A375 (cell line): ENCODE measurements at places on chromosomes 12 and 14. TPM values are rescaled to one million over a fixed set of nuclear protein-coding genes. Genes with fewer than 3 reads are reported as not detected.

Gene HOXC6
- 2.7 and 3.7 TPM in 2 replicates for total RNA-seq

Gene IL26
- total RNA-seq = not detected in 2 replicates

Gene ZFHX2
- 0.26 and 1.5 TPM in 2 replicates for total RNA-seq

Gene OR10G3
- total RNA-seq = not detected in 2 replicates

Gene LRFN5
- total RNA-seq = 0.04 and 0.24 TPM in 2 replicates

Gene ADAM21
- total RNA-seq = 0.04 and 0.19 TPM in 2 replicates

Gene OTOGL
- total RNA-seq = 0.08 TPM in 1 of 2 replicates, not detected in the other

Gene NXPH4
- total RNA-seq = 2.7 and 5.1 TPM in 2 replicates

Gene DEGS2
- not detected in 2 replicates for total RNA-seq

Gene HOXC13
- 5.1 and 6.0 TPM in 2 replicates for total RNA-seq

Gene TAS2R46
- 0.38 and 0.61 TPM in 2 replicates for total RNA-seq

Gene FKBP3
- total RNA-seq = 34.4 and 38.6 TPM in 2 replicates

Gene CEBPE
- total RNA-seq = not detected in 2 replicates

Gene PPP1R36
- not detected in 2 replicates for total RNA-seq

Gene B4GALNT1
- 25.6 and 26.7 TPM in 2 replicates for total RNA-seq

Gene SYNDIG1L
- total RNA-seq = 0.03 TPM in 1 of 2 replicates, not detected in the other

Gene CBLN3
- 0.75 and 0.96 TPM in 2 replicates for total RNA-seq

Gene TMTC1
- total RNA-seq = 3.2 and 3.9 TPM in 2 replicates

Gene STXBP6
- 0.72 and 1.4 TPM in 2 replicates for total RNA-seq

Gene DNAJC22
- 14.7 and 18.5 TPM in 2 replicates for total RNA-seq

Gene CMKLR1
- 0.21 and 0.23 TPM in 2 replicates for total RNA-seq

Gene PIWIL1
- total RNA-seq = not detected in 2 replicates

Gene GDF3
- total RNA-seq = not detected in 2 replicates

Gene SERPINA3
- 357 and 360 TPM in 2 replicates for total RNA-seq

Gene ZC2HC1C
- total RNA-seq = 0.21 TPM in 1 of 2 replicates, not detected in the other

Gene TSPAN11
- total RNA-seq = 2.4 and 4.0 TPM in 2 replicates

Gene AKAP3
- total RNA-seq = 0.45 and 0.53 TPM in 2 replicates

Gene SFSWAP
- total RNA-seq = 63.0 and 70.7 TPM in 2 replicates

Gene PZP
- total RNA-seq = not detected in 2 replicates

Gene GZMB
- total RNA-seq = not detected in 2 replicates

Gene RHEBL1
- total RNA-seq = 4.0 and 9.5 TPM in 2 replicates

Gene KCTD10
- total RNA-seq = 30.9 and 32.5 TPM in 2 replicates

Gene SLC35F4
- total RNA-seq = not detected in 2 replicates

Gene FOXA1
- 3.9 and 6.0 TPM in 2 replicates for total RNA-seq

Gene HOXC12
- total RNA-seq = 2.6 and 2.8 TPM in 2 replicates

Gene TMEM132C
- total RNA-seq = not detected in 2 replicates

Gene ALDH2
- 28.4 and 33.6 TPM in 2 replicates for total RNA-seq

Gene FGF6
- total RNA-seq = not detected in 2 replicates

Gene FCF1
- total RNA-seq = 19.5 and 20.5 TPM in 2 replicates

Gene GPRC5A
- total RNA-seq = 112 and 122 TPM in 2 replicates

Gene FSCB
- total RNA-seq = not detected in 2 replicates

Gene MIP
- 0.11 TPM in 1 of 2 replicates, not detected in the other for total RNA-seq

Gene CCDC175
- total RNA-seq = not detected in 2 replicates

Gene PFKM
- 67.9 and 97.2 TPM in 2 replicates for total RNA-seq

Gene DEPDC4
- total RNA-seq = 0.66 and 3.0 TPM in 2 replicates

Gene CRY1
- total RNA-seq = 14.3 and 18.9 TPM in 2 replicates

Gene SLC6A13
- total RNA-seq = 0.15 TPM in 1 of 2 replicates, not detected in the other

Gene TAMALIN
- 2.8 and 4.0 TPM in 2 replicates for total RNA-seq

Gene ACOT6
- total RNA-seq = not detected in 2 replicates

Gene PITPNM2
- total RNA-seq = 5.8 and 6.4 TPM in 2 replicates

Gene TMPRSS12
- total RNA-seq = not detected in 2 replicates
